ENCODE measurements at places on chromosomes 12 and 14.

DNA sequence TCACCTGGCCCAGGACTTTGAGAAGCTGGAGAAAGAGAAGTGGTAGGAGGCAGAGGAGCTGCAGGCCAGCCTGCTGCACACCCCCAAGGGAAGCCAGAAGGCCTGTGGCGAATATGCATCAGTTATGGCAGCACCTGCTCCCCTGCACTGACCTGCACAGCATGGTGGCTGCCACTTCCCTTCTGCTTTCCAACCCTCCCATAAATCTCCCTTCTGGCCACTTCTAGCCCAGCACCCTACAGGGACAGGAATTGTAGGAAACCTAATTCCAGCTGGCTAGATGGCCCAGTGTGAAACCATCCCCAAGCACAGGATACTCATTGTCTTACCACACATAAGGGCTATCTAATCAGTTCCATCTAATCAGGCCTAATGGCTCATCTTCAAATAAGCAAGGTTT lies 136.3 kb downstream of the TBX3 start:
- DNase-seq: no peak

- DNase-seq: no peak
These were observed 18.1 kb upstream of the PIK3C2G start for GRCh38 chr12:18243238-18243637.

DNA sequence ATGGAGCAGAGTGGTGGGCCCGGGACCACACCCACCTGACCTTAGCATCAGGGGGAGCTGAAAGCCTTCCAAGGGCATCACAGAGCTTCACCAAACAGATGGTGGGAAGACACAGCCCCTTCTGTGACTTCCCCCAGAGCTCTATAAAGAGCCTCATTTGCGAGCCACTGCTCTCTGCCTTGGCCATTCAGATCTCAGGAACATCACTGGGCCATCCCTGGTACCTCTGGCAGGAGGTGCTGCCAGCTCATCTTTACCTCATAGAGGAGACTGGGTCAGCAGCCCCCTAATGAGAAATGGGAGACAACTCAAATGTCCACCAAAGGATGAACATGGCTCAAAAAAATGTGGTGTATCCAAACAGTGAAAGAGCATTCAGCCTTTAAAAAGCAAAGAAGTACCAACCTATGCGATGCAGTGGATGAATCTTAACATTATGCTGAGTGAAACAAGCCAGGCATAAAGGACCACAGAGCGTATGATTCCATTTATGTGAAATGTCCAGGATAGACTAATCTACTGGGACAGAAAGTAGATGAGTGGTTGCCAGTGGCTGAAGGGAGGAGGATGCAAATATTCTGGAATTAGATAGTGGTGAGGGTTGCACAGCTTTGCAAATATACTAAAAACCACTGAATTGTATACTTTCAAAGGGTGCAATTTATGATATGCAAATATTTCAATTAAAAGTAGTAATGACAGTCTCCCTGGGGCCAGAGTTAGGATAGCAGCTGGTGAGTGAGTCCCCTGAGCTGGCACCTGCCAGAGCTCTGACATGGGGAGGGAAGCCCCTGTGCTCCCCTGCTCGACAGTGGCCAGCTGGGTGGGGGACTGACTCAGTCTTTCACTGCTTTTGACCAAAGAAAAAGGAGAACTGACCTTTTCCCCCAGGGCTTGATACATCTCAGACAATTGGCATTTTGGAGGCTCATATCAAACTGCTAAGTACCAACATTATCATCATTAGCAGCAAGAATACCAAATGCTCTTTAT lies 116.6 kb downstream of the GCH1 start:
- no peak for DNase-seq

GRCh38 chr12:753611-754472 lies 1.5 kb downstream of the WNK1 start:
- DNase-seq: peak; percentile 30

DNA sequence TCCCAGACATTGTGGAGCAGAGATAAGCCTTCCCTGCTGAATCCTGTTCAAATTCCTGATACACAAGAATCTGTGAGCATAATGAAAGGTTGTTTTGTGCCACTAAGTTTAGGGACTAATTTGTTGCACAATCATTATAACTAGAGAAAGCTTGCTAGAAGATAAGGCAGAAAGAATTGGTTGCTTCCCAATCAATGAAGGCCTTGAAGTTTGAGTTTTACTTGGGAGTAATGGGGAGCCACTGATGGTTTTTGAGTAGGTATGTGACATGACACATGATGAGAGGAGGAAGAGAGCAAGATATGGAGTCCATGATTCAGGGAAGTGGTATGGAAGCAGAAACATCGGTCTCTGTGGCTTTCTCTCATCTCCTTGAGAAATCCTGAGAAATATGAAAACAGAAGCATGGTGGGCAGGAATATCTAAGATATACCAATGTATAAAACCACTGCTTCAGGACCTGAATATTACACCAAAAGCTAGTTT lies 13.3 kb upstream of the TCP11L2 start:
- DNase-seq: no peak

- DNase-seq: no peak
These were observed 4.2 kb upstream of the GRIP1 start for GRCh38 chr12:66683073-66683472.

DNA sequence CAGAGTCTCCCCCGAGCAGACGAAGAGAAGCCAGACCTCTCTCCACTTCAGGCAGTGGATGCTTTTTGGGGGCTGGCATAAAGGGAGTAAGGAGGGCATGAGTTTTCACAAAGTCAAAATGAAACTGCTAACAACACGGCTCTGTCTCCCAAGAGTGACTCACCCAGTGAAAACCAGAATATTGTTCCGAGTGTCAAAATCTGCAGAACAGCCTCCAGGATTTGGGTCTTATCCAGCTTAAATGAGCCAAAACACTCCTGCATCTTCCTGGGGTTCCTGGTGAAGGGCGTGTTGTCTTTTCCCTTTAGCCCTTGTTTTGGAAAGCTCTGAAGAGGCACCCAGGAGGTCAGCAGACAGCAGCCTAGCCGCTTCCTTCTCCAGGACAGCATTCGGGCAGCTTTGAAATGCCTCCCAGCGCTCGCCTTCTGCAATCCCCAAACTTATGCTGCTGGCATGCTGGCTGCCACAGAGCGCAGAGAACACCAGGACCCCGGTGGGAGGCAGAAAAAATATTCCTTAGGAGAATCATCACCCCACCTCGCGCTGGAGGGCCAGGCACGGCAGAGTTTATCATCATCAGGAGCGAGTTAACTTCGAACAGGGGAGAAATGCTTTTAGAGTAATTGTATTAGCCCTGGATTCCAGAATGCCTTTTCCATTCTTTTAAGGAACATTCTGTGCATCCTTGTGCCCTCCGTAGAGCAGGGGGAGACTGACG lies 117.7 kb upstream of the NCOR2 start:
- no peak for DNase-seq

DNA sequence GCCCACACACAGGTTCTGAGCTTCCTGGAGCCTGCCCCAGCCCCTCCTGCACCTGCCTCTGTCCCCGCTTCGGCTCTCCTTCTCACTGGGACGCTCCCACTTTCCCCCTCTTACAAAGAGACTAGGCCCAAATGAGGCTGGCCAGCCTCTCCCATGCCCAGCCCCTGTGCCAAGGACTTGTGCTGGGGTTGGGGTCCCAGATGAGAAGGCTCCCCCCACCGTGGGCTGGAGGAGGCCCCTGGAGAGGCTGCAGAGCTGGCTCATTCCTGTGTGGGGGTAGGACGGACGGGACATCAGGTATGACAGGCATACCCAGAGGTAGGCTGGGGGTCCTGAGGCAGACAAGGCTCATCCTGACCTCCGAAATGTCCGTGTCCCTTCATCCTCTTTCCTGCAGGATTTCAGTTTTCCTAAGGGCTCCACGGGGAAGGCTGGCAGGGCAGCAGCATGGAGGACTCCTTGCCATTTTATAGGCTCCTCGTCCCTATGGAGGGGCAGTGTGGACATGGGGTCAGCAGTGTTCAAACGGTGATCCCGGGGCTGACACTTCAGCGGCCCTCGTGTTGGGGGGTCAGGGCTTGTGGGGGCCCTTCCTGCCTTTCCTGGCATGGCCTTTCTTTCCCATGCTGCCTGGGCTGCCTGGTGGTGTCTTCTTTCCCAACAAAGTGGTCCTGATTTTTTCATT lies 49.1 kb upstream of the MEG3 start:
- DNase-seq: no peak

GRCh38 chr12:128940974-128941373 lies 87.7 kb downstream of the GLT1D1 start:
- no peak for DNase-seq

DNA sequence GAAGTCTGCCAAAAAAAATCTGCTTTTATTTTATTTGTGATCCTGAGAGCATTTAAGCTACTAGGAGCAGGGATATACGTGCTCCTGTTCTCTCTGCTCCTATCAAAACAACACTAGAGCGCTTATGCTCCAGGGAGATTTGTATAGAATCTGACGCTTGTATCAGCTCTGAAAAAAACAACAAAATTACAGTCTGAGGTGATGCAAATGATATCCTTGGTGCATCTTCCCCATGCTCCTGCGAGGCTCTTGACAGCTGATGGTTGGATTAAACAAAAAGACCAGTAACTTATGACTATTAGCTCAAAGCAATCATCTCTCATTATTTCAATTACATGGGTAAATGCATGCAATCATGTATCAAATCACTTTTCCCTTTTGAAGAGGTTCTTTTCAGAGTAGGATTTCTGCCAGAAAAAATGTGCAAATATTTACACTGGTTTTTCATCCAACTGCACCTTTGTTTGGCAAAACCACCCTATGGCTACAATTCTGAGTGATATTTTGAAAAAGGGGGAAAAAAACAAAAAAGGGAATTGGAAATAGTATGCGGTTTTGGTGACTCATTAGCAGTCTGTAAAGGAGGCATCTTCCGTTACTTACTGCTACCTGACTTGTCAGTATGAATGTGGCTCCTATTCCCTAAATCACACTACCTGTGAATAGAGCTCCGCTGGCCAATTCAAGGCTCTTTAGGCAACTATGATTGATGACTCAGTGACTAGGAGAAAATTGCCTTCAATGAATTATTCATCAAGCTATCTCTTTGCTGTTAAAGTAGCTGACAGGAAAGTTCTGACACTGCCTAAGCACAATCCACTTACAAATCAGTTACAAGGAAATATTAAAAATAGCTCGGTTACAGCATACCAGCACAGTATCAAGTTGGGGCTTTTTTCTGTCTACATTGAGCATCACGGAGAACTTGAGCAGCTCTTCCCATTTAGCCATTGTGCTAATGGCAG lies 450.0 kb downstream of the FOXG1 start:
- DNase-seq: no peak

- DNase-seq: no peak
These were observed 133.6 kb downstream of the MED13L start for GRCh38 chr12:116143909-116144308.

DNA sequence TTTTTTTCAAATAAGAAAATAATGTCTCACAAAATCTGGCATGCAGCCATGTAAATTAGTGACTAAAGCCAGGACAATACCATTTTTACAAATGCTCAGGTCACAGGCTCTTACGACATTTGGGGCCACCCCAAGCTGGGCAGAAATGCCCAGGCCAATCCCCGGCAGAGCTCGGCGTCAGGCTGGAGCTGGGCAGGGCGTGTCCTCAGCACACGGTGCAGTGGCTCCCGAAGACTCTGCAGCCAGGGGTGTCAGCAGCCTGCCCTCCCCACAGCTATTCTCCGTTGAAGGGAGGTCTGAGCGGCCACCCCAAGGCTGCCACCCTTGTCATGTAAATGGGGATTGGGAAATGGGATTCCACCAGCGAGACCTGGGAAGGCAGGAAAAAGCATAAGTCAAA lies 158.6 kb downstream of the DICER1 start:
- no peak for DNase-seq

- DNase-seq: no peak
These were observed 47.4 kb downstream of the SLC35F4 start for GRCh38 chr14:57818511-57818910.

All from stimulated activated CD4-positive, alpha-beta T cell treated with anti-CD3 and anti-CD28 coated beads, Interleukin-15, amount 100 ng/mL, for 48 hours (primary cell).